CD4-positive, alpha-beta T cell (primary cell): ENCODE measurements at places on chromosomes 16 and 17.
A peak's percentile ranks its signal among the peaks of the same experiment; 100 is the strongest.

- DNase-seq, result no peak
These were observed 5.6 kb downstream of the ALOX15 start for GRCh38 chr17:4635823-4636375.

- no peak for DNase-seq
These were observed 854.1 kb downstream of the KCNJ2 start for GRCh38 chr17:71023249-71024030.

DNA sequence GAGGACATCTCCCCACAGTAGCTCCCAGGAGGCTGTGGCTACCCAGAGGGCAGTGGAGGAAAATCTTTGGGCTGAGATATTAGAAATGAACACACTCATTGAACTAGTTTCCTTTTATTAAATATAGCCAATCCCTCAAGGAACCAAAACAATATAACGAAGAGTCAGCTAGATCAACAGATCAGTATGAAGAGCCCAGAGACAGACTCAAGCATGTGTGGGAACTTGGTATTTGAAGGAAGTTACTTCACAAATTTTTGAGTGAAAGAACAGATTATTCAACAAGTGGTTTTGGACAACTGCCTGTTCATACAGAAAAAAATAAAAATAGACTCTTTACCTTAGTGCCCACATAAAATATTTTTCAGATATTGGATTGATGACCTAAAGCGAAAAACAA, 183.6 kb upstream of the PMFBP1 start:
- DNase-seq, result no peak

DNA sequence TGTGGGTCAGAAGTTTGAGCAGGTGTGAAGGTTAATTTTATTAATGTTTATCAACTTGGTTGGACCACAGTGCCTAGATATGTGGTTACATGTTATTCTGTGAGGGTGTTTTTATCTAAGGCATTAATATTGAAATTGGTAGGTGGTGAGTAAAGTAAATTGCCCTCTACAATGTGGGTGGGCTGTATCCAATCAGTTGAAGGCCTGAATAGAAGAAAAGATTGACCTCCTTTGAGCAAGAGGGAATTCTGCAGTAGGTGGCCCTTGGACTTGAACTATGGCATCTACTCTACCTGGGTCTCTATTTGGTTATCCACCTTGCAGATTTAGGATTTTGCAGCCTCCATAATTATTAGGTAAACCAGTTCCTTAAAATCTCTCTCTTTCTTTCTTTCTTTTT, 356.8 kb upstream of the EEF2KMT start:
- DNase-seq, result no peak

DNA sequence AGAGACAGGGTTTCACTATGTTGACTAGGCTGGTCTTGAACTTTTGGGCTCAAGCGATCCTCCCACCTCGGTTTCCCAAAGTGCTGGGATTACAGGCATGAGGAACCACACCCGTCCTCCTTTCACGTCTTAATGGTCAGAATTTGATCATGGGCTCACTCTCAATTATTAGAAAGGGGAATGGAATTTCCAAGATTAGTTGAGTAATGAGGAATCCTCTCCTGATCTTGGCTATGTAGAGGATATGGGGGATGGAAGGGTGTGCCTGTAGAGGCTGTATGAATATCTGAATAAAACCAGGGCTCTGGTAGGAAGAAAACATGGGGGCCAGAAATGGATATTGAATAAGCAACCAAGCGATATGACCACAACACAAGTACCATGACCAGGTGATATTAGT, 25.9 kb upstream of the SMURF2 start:
- no peak for DNase-seq

GRCh38 chr17:38693700-38694329, 11.3 kb upstream of the MLLT6 start:
- no peak for DNase-seq

- DNase-seq, result no peak
These were observed 46.8 kb downstream of the FOXK2 start for GRCh38 chr17:82566129-82566960.

GRCh38 chr16:86117235-86117634, 218.3 kb downstream of the IRF8 start:
- no peak for DNase-seq

- no peak for DNase-seq
These were observed 17.5 kb upstream of the MT4 start for GRCh38 chr16:56547120-56547948.

GRCh38 chr17:82334622-82335394, 1.2 kb upstream of the SECTM1 start:
- DNase-seq, result peak; percentile 45

DNA sequence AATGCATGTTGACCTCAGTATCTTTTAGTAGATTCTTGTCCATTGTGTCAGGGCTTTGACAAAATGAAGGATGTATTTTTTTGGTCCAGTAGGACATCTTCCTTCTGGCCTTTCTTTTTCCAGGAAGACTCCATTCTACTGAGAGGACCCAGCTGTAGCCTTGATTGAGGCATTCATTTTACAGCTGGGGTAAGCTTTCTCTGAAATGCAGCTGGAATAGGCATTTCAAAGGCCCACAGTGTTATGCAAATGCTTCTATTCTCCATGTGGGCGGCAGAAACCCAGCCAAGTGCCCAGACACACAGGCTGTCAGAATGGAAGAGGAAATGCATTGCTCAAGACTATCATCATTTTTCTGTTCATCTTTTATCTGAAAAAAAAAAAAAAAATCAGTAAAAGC, 629.0 kb upstream of the CDH8 start:
- DNase-seq, result no peak

DNA sequence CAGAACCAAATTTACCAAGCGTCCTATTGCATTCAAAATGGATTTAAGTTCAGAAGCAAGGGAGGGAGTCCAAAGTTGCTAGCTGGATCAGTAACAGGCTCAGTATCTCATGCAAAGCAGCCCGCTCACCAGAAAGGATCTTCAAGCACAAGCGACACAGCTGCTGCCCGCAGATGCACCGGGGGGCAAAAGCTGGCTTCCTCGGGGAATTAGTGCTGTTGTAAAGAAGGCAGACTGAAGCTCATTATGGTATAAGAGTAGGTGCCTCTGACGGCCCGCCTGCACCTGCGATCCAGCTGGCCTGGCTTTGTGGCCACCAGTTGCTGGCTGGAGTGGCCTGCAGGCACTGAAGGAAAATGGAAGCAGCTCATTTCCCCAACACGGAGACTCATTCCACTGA, 128.4 kb upstream of the RCVRN start:
- no peak for DNase-seq

GRCh38 chr17:81109957-81110356, 55.4 kb upstream of the PVALEF start:
- DNase-seq, result no peak

DNA sequence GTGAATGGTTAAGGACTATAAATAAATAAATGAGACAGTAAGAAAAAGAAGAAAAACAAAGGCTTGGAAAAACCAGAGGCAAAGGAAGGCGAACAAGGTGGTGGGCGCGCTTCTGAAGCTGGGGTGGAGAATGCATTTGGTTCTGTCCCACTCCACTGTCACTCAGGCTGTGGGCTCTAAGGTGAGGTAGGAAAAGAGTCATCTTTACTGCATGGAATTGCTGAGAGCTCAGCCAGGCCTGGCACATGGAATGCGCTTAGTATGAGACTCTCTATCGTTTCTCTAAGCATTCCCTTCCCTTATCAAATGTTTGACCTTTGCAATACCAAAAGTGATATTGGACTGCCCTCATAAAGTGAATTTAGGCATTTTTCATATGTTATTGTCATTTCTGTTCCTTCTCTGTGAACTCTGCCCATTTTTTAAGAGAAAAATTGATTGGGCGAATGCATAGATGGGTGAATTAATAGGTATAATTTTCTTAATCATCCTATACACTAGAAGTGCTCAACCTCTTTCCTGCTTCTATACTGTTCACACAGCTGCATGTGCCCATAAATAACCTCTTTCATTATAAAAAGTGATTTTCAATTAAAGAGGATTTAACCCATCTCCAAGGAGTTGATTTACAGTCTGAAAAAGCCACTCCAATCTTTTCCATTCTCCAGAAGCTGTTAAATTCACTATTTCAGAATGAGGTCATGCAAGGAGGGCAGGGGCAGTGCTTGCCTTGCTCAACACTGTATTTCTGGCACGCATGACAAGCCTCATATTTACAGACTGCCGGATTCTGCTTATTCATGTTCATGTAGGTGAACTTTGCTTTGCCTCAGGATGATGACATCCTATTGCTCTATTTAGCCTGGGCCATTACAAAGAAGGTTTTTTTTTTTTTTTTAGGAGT, 87.7 kb downstream of the MYH10 start:
- DNase-seq, result no peak

- no peak for DNase-seq
These were observed 11.0 kb downstream of the SIAH1 start for GRCh38 chr16:48374255-48374654.

DNA sequence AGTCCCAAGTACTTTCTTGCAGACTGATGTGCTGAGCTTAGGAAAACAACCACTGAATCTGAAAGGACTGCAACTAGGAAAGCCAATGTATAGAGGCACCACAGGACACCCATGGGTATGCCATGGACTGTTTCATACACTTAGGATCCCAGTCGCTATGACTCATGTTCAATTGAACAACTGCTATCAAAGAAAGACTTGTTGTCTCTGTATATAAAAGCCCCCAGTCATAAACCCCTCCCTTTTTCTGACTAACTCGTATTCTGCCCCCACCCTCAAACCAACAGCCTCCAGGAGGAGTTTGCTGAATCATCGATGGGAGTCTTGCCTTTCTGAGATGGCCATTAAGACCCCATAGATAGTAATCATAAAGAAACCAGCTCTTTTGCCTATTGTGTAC, 205.4 kb downstream of the ANKFN1 start:
- DNase-seq, result no peak

DNA sequence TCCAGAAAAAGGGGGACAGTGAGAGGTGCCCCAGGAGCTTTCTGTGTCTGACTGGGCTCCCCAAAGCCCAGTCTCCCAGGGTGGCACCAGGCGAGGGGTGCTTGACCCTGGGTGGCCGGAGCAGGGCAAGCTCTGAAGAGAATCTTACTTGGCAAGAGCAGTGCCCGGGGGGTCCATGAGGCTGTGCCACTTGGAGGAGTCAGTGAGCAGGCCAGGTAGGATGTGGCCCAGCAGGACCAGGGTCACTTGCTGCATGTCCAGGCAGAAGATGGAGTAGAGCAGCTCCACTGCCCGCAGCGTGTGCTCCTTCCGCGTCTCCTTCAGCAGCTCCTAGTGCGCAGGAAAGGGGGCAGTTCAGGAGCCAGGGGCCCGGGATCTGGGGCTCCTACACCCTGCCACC, 7.3 kb downstream of the CSF3 start:
- no peak for DNase-seq

- DNase-seq, result no peak
These were observed 9.3 kb downstream of the ADORA2B start for GRCh38 chr17:15954222-15954621.

DNA sequence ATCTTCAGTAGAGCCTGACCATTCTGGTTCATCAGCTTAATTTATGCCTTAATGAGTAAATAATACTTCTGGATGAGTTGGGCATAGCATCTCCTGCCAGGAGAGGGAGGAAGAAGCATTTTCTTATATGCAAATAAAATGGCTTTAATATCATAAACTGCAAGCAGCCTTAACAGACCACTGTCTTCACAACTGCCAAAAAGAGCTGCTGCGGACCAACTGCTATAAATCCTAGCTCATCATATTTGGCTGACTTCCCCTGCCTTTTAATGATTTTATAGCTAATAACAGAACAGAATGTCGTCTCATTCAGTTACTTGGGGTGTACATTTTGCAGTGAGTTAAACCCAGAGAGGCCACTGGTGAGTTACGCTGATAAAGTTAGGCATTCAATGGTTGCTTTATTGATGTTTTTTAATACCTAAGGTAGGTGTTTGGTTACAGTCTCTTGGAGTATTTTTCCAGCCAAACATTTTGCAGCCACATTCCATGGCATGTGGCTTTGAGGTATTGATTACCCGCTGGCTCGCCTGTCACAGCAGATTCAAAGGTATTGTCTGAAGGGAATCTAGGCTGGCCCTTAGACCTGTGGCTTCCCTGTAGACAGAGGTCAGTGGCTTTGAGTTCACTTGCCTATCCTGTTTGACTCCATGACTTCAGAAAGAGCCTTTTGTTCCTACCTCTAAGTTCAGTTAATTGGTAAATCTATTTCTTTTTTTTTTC, 16.4 kb downstream of the FAM20A start:
- no peak for DNase-seq

- no peak for DNase-seq
These were observed 7.3 kb downstream of the MTMR4 start for GRCh38 chr17:58507123-58507634.

- DNase-seq, result no peak
These were observed 174.2 kb downstream of the SEC14L1 start for GRCh38 chr17:77315010-77315409.

DNA sequence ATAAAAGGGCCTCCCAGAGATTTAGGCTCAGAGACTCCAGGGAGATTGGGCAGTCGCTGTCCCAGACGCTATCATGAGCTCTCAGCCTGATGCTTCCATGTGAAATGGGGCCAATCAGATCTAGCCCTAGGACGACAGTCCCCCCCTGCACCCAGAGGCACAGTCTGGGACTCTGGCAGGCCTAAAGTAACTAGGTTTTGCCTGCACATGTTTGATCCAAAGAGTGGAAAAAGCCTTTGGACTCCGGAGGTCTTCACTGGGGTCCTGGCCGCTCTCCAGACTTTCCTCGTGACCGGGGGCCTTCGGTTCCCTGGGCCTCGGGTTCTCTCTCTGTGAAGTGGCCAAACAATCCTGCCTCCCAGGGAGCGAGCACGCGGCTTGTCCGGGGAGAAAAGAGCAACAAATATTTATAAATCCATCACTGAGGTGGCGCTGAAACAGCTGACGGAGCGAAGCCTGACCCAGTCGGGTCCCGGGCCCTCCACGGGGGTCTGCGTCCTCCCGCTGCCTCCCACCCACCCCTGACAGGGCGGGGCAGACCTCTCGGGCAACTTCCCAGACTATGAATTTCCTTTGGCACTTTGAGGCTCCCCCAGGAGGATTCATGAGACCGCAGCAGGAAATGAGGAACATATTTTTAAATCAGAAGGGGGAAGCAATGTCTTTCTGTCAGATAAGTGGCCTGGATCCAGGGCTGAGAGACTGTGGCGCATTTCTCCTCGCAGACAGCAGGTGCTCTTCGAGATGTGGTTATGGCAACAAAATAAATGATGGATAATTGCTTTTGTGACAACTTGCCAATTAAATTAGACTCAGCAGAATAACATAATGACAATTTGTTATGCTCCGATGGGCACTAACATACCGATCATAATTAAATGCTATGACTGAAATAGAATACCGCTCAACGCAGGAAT, 38.9 kb downstream of the MRPS23 start:
- DNase-seq, result no peak
